ENCODE measurements at places on chromosomes 11 and 22. TPM values are rescaled to one million over a fixed set of nuclear protein-coding genes. Genes with fewer than 3 reads are reported as not detected.

- no peak for DNase-seq
- no peak overlapping the region for H3K27ac ChIP-seq
- no peaks in the 10 kb centered on the region for H3K4me1 ChIP-seq
- H3K4me3 ChIP-seq, result no peak overlapping the region
Measured at GRCh38 chr11:89249196-89249595, 71.5 kb downstream of the TYR start.

DNA sequence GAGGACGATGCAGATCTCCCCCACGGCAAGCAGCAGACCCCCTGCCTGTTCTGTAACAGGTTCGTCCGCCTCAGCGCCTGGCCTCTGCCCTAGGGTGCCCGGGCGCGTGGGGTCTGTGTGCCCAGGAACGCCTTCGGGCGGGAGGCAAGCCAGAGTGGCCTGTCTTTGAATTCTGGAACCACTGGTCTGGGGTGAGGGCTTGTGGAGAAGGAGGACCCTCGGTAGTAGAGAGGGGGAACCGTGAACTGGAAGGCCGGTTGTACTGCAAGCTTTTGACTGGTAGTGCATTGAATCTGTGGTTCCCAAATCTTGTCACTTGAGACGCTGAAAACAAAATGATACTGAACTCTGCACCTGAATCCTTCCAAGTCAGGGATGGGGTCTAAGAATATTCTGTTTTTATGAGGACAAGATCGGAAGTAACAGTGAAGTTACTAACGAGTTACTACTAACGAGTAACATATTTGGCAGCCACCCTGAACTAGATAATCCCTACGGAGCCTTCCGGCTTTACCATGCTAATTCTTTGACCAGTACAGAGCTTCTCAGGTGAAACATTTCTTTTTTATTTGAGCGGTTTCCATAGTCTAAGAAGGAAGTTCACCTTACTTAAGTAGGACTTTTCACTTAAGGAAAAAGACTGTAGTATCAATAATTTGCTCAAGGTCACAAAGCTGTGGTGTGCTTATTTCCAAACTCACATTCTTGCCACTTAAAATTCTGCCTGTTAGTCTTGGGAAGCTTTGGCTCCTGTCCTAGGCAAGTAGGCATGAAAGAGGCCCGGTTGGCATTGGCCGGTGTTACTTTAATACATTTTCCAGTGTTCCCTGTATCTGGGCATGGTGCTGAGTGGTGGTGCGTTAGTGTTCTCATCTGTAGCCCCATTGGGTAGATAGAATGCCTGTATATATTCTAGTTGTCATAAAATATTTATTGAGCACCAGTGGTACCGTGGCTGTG lies 860 bp downstream of the PRMT3 start:
- no peak for DNase-seq
- H3K4me1 ChIP-seq, result peaks cover 4% of the 10 kb centered on the region

DNA sequence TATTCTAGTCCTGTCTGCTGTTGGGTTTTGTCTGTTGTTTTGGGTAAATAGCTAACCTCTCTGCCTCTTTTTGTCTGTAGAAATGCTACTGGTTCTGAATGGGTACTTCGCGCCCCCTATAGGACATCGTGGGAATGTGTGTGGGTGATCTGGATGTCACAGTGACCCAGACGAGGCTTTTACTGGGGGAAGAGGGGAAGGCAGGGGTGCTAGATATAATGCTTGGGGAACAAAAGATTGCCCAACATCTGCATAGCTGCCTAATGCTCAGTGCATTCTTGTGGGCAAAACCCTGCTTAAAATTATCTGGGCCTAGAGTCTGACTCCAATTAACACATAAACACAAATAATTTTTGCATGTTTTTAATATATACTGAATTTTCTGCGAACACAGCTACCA lies 57.7 kb downstream of the BMAL1 start:
- no peak overlapping the region for H3K27ac ChIP-seq
- DNase-seq, result no peak
- H3K4me1 ChIP-seq, result peaks cover 2% of the 10 kb centered on the region

DNA sequence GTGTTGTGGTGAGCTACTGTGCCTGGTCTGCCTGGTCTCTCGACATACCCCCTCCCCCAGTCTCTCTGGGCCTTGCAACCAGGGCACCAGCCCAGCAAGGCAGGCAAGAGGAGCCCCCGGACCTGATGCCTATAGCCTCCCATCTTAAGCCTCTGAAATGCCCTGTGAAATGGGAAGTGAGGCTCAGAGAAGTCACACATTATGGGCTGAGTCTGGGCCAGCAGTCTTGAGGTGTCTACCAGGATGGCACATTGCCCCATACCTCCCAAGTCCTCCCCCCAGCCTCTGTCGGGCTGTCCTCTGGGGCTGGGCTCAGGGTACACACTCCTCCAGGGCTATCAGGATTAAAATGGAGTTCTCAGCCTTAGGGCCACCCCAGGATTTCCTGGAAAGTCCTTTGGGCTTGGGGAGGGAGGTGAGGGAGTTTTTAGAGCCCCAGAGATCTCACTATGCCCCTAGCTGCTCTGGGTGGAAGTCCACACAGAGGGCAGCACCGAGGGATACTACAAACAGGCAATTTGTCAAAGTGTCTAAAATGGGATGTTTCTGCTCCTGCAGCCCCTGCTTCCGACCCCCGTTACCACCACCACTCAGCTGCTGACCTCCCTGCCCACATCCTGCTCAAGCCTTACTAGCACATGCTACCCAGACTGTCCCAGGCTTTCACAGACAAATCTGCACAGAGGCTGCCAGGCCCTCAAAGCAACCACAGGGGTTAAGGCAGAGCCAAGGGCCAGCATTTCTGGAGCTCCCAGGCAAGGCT lies 3.1 kb upstream of the SH3BP1 start:
- H3K4me1 ChIP-seq, result peaks cover 35% of the 10 kb centered on the region
- no peaks in the 10 kb centered on the region for H3K27me3 ChIP-seq
- H3K4me3 ChIP-seq, result no peak overlapping the region
- DNase-seq, result no peak

DNA sequence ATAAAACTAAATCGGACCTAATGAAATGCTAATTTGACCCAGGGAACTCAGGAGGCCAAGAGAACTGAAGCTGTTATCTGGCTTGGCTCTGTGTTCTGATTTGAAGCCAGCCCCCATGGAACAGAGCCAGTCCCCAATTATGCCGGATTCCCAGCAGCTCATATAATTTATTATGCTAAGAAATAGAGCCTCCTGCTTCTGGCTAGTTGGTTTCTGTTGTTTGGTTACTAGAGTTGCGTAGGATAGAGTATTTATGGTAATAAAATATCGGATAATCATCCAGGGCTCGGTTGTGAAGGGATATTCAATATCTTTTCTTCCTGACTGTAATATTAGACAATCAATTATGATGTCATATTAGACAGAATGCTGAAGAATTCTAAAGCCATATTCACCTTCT lies 120.4 kb upstream of the TTC12 start:
- no peaks in the 10 kb centered on the region for H3K27me3 ChIP-seq
- H3K27ac ChIP-seq, result no peak overlapping the region
- DNase-seq, result no peak
- H3K4me1 ChIP-seq, result no peaks in the 10 kb centered on the region
- H3K36me3 ChIP-seq, result no peaks in the 10 kb centered on the region

DNA sequence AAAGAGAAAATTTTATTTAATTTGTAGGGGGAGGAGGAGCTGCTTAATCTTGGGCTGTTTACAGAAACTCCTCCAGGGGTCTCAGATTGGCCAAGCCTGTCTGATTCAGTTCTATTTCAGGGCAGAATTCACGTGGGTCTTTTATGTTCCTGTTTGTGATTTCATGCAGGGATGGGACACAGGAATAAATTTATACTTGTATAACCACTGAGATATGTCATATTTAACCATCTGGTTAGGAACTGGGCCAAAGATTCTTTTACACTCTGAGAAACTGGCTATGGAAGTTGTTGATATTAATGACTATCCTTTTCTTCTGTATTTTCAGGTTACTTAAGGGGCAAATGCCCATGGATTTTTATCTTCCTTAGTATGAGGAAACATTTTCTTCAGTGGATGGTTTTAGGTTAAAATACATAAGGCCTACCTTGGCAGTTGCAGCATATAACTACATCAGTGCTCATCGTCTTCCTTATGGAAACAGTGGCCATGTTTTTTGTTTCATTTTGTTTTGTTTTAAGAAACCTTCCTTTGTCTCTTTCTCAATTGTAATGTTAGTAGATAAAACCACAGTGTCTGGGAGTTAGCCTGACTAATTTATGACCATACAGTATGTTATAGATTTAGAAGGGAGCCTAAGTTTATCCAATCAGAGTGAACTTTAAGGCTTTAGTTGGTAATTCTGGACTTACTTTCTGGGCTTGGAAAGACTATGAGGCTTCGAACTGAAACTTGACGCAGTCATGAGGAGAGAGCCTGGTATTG lies 132.4 kb upstream of the ANO3 start:
- no peaks in the 10 kb centered on the region for H3K4me1 ChIP-seq
- H3K27ac ChIP-seq, result no peak overlapping the region
- DNase-seq, result no peak

The SMPD1 gene
- total RNA-seq, result 3.1 TPM

GRCh38 chr22:39999144-39999757 lies 4.5 kb downstream of the FAM83F start:
- H3K27ac ChIP-seq, result no peak overlapping the region
- no peaks in the 10 kb centered on the region for H3K36me3 ChIP-seq
- H3K4me3 ChIP-seq, result no peak overlapping the region
- H3K27me3 ChIP-seq, result no peaks in the 10 kb centered on the region

- no peaks in the 10 kb centered on the region for H3K36me3 ChIP-seq
- no peak overlapping the region for H3K4me3 ChIP-seq
- no peaks in the 10 kb centered on the region for H3K27me3 ChIP-seq
- H3K4me1 ChIP-seq, result peaks cover 7% of the 10 kb centered on the region
- no peak for DNase-seq
- no peak overlapping the region for H3K27ac ChIP-seq
Measured at GRCh38 chr11:1782831-1783724, 19.4 kb upstream of the CTSD start.

GRCh38 chr11:3169255-3170043 lies 4.3 kb upstream of the OSBPL5 start:
- H3K4me1 ChIP-seq, result peaks cover 3% of the 10 kb centered on the region
- H3K36me3 ChIP-seq, result no peaks in the 10 kb centered on the region
- H3K4me3 ChIP-seq, result no peak overlapping the region
- no peak overlapping the region for H3K27ac ChIP-seq

DNA sequence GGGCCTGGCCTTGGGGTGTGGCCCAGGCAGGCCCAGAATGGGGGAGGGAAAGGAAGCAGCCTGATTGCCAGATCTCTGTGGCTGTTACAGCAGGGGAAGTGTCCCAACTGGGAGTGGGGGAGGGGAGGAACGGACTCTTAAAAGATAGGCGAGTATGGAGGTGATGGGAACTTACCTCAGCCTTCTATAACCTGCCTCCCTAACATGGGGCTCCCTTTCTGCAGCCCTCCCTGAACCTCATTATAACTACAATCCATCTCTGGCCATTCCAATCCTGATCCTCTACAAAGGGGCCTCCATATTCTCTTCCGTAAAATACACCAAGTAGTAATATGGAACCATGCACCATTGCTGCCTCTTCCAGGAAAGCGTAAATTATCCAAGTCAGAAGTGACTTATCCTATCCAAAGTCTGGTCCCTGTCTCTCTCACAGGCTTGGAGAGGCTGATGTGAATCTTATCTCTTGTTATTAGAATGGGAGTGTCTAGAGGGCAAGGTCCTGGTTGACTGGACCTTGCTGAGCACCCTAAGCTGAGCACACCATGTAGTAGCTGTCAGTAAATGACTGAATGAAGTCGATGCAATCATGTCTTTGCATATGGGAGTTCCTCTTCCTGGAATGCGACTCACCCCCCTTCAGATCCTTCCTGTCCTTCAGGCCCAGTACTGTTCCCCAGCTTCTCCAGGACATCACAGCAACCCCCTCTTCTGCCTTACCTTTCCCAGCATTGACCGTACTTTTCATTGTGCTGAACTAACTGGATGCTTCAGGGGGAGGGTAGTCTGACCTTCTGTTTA lies 5.9 kb downstream of the RHOG start:
- no peaks in the 10 kb centered on the region for H3K36me3 ChIP-seq
- DNase-seq, result no peak
- peaks cover 21% of the 10 kb centered on the region for H3K4me1 ChIP-seq

The TREH gene
- not detected for total RNA-seq

- H3K27me3 ChIP-seq, result no peaks in the 10 kb centered on the region
- no peak overlapping the region for H3K4me3 ChIP-seq
- H3K27ac ChIP-seq, result no peak overlapping the region
- H3K4me1 ChIP-seq, result no peaks in the 10 kb centered on the region
- DNase-seq, result no peak
Measured at GRCh38 chr22:17629641-17630040, 1.1 kb upstream of the ATP6V1E1 start.

- peaks cover 7% of the 10 kb centered on the region for H3K27me3 ChIP-seq
- H3K36me3 ChIP-seq, result no peaks in the 10 kb centered on the region
- DNase-seq, result peak; percentile 87
- no peak overlapping the region for H3K27ac ChIP-seq
Measured at GRCh38 chr11:46237248-46238077, 40.0 kb upstream of the CREB3L1 start.
